GM12878 (cell line): ENCODE measurements at places on chromosomes 16 and 17.

- DNase-seq = no peak
- H3K4me1 ChIP-seq = no peaks in the 10 kb centered on the region
- H3K4me3 ChIP-seq = no peak overlapping the region
- no peaks in the 10 kb centered on the region for H3K36me3 ChIP-seq
- no peaks in the 10 kb centered on the region; the same call in none of the 2 replicates for H3K27me3 ChIP-seq
These were observed 31.3 kb upstream of the ABCC3 start for GRCh38 chr17:50603340-50603739.

DNA sequence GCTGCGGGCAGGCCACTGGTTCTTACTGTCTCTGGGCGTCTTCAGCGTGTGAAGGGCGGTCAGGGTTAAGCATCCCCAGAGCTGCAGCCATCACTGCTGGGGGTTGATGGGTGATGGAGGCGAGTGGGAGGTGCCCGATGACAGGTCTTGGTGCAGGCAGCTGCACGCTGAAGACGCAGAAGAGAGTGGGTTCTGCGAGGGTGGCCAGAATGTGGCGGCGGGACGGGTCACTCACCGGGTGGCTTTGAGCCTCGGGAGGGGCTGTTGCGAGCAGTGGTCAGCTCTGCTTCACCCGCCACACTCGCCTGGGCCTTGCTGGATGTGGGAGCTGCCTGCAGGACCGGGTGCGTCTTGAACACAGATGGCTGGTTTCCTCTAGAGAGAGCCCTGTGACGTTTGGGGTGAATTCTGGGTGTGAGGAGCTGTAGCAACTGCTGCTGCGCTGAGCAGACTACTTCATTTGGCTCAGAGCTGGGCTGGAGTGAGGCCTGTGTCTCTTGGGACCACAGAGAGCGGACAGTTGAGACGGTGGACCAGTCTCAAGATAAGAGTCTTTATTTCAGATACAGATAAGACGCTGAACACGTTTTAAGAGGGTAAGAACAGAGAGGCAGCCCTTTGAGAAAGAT is 44.6 kb upstream of the ZNF750 start:
- no peak for DNase-seq
- peaks cover 8% of the 10 kb centered on the region; the same call in 1 of the 2 replicates for H3K36me3 ChIP-seq
- no peak overlapping the region for H3K4me3 ChIP-seq
- H3K4me1 ChIP-seq = peaks cover 10% of the 10 kb centered on the region
- H3K27ac ChIP-seq = peak overlapping the region; percentile 20; the same call in 1 of the 2 replicates

GRCh38 chr16:87447323-87447722 is 45.5 kb downstream of the ZCCHC14 start:
- no peaks in the 10 kb centered on the region for H3K27me3 ChIP-seq
- no peak overlapping the region for H3K4me3 ChIP-seq
- no peaks in the 10 kb centered on the region for H3K4me1 ChIP-seq
- H3K27ac ChIP-seq = no peak overlapping the region
- H3K36me3 ChIP-seq = no peaks in the 10 kb centered on the region

DNA sequence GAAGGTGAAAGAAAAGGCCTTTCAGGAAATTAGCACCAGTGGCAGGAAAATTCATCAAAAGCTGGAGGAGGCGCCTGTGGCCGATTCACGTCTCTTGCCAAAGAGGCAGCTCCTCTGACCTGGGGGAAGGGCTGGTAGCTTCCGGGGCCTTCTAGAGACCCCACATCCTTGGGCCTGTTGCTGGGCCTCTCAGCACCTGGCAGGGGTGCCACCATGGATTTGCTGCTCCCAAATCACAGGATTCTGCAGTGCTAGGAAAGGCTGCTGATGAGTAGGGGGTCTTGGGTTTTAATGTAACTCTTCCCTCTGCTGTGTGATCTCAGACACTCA is 11.6 kb upstream of the CBFB start:
- H3K36me3 ChIP-seq = no peaks in the 10 kb centered on the region
- DNase-seq = no peak
- no peak overlapping the region for H3K27ac ChIP-seq
- H3K27me3 ChIP-seq = no peaks in the 10 kb centered on the region; the same call in 1 of the 2 replicates
- H3K4me1 ChIP-seq = peaks cover 13% of the 10 kb centered on the region; the same call in 1 of the 2 replicates

- peaks cover 31% of the 10 kb centered on the region for H3K4me1 ChIP-seq
- H3K36me3 ChIP-seq = no peaks in the 10 kb centered on the region
- H3K4me3 ChIP-seq = no peak overlapping the region
- peaks cover 11% of the 10 kb centered on the region for H3K27me3 ChIP-seq
These were observed 1.6 kb upstream of the FOXJ1 start for GRCh38 chr17:76142585-76143041.

DNA sequence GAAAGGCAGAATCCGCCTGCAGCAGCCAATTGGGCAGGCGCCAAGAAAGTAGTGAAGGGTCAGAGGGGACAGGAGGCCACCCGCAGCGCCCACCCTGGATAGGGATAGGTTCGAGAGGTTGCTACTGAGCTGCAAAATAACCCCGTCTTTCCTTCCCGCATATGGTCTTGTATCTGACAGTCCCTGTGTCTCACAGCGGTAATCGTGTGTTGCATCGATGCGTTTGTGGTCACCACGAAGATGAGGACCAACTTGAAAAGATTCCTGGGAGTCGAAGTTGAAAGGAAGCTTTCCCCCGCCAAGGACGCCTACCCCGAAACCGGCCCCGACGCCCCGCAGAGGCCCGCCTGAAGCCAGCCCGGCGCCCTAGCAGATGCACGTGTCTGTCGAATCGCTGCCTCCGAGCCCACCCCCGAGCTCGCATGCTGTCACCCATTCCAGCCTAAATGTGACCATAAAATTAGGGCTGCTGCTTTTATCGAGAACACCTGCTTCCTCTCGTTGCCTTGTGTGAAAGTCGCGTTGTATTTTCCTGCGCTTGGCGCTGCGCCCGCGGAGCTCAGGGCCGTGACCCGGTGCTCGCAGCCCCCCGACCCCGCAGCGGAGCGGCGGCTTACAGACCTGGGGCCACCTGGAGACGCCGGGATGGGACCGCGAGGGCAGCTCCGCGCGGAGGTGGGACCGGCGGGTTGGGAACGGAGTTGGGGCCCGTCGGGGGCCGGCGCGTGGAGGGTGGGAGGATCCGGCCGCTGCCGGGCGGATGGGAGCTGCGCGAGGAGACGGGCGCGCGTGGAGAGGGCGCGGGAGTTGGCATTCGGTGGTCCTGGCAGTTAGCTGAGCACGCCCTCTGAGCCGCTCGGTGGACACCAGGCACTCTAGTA is at the start of gene CMTM2:
TSS of gene CMTM2 (plus strand) at position 813 of the 881 bp plus-strand sequence. CDS start 145 bp downstream, outside the sequence.
- H3K36me3 ChIP-seq = no peaks in the 10 kb centered on the region
- DNase-seq = no peak
- H3K4me3 ChIP-seq = no peak within 1 kb of the TSS
- peaks cover 3% of the 10 kb centered on the region; the same call in 1 of the 2 replicates for H3K4me1 ChIP-seq
- peaks cover 7% of the 10 kb centered on the region for H3K27me3 ChIP-seq

DNA sequence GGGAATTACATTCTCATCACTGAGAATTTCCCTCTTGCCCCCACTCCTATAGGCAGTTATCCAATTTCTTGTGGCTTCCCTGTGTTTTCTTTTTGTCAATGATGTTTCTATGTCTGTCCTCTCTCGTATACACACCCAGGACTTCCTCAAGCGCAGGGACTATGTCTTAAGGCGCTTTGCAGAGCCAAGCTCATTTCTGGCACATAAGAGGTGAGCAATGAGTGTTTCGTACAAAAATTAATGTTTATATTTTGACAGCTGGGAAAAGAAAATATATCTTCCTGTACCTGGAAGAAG is 947 bp downstream of the DDX42 start:
- H3K4me1 ChIP-seq = peaks cover 3% of the 10 kb centered on the region; the same call in 1 of the 2 replicates
- H3K27ac ChIP-seq = peak overlapping the region; percentile 65
- H3K36me3 ChIP-seq = peaks cover 7% of the 10 kb centered on the region; the same call in 1 of the 2 replicates
- H3K27me3 ChIP-seq = no peaks in the 10 kb centered on the region

DNA sequence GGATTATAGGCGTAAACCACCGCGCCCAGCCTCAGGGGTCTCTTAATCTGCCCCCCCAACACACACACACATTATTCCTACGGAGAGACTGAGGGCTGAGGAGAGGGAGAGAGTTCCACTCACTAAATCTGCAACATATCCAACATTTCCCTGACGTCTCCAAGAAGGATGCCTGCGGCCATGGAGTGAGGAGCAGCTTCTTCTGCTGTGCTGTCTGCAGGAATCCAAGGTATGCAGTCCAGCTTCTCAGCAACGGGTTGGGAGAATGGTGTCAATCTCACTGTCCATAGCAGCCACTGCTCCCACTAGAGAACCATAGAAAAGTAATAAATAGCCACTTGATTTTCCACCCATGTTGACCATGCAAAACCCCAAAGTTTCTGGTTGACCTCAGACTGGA is 5.1 kb upstream of the PLXDC1 start:
- H3K4me3 ChIP-seq = no peak overlapping the region
- no peak overlapping the region for H3K27ac ChIP-seq
- no peaks in the 10 kb centered on the region for H3K36me3 ChIP-seq
- H3K4me1 ChIP-seq = peaks cover 8% of the 10 kb centered on the region

GRCh38 chr17:74604761-74605160 is 12.7 kb upstream of the CD300LD start:
- H3K27ac ChIP-seq = no peak overlapping the region
- no peak for DNase-seq
- H3K4me3 ChIP-seq = no peak overlapping the region
- no peaks in the 10 kb centered on the region for H3K36me3 ChIP-seq
- H3K4me1 ChIP-seq = no peaks in the 10 kb centered on the region

DNA sequence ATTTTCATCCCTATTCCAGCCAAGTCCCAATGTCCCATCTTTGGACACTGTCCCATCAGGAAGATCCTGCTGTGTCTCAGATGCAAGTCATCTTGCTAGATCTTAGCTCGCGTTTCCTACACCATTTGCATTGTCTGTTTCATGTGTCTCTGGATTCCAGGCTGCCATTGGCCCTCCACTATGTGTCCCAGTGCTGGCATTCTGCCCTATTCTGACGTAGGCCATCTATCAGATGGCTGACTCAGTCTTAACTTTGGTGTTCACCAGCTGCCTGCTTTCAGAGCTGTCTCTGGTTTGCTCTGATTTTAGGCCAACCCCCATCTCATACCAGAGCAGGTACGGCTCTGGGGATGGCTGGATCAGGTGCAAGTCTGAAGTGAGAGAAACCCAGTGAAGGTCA is 300.9 kb upstream of the ASIC2 start:
- H3K27me3 ChIP-seq = no peaks in the 10 kb centered on the region
- no peak overlapping the region for H3K27ac ChIP-seq
- H3K4me3 ChIP-seq = no peak overlapping the region
- DNase-seq = no peak
- no peaks in the 10 kb centered on the region for H3K4me1 ChIP-seq
- no peaks in the 10 kb centered on the region for H3K36me3 ChIP-seq

- no peak overlapping the region for H3K4me3 ChIP-seq
- 0 out of 2 replicates have a peak, but pooled peaks cover 4% of the 10 kb centered on the region for H3K27me3 ChIP-seq
- no peak for DNase-seq
These were observed 4.8 kb downstream of the SPHK1 start for GRCh38 chr17:76388966-76389888.

DNA sequence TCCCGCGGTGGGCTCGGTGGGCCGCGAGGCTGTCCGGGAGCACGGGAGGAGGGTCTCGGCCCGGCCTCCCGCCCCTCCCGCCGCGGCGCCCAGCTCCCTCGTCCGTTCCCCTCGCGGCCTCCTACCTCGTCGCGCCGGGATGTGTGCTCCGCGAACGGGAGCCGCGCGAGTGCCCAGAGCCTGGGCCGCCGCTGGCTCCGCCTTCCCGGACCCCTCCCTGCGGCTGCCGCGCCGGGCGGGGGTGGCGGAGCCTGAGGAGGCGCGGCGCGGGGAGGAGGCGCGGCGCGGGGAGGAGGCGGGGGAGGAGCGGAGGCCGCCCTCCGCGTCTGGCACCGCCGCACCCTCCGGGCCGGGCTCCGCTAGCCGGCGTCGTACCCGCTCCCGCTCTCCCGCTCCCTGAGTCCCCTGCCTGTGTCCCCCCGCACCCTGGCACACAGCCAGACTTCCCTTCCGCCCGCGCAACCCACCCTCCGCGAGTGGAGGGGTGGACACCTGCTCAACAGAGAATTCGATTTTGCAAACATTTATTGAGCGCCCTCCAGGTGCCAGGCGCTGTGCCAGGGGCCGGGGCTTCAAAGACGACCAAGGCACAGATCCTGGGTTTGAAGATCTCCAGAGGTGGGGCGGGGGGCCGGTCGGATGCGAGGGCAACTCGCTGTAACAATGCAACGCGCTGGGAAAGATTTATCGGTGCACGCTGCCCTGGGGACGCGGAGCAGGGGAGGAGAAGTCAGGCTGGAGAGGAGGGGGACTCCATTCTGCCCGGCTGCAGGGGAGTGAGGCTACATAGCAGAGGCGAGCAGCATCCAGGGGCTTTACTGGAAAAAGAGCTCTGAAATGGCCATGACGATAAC is at the start of gene MPP3:
TSS of gene MPP3 (minus strand) at position 171 of the 854 bp plus-strand sequence. CDS start 1,240 bp downstream, outside the sequence.
- peaks cover 11% of the 10 kb centered on the region for H3K27me3 ChIP-seq
- H3K36me3 ChIP-seq = no peaks in the 10 kb centered on the region
- H3K27ac ChIP-seq = no peak within 1 kb of the TSS
- DNase-seq = no peak
- H3K4me3 ChIP-seq = no peak within 1 kb of the TSS
